ENCODE measurements at places on chromosomes 3 and 15. TPM values are rescaled to one million over a fixed set of nuclear protein-coding genes. Genes with fewer than 3 reads are reported as not detected.

GOLGA8K gene
- total RNA-seq: 0.77 TPM

VPS18 gene
- total RNA-seq: 37.6 TPM

LYZL4 gene
- not detected for total RNA-seq

MRPL46 gene
- total RNA-seq: 24.6 TPM

RPUSD3 gene
- total RNA-seq: 35.4 TPM

CCDC54 gene
- total RNA-seq: not detected

PIF1 gene
- total RNA-seq: 1.7 TPM

WNT5A gene
- 66.2 TPM for total RNA-seq

TXNRD3 gene
- 11.1 TPM for total RNA-seq

SERPINI2 gene
- total RNA-seq: 0.32 TPM

GOLGA8G gene
- total RNA-seq: not detected

GPR62 gene
- not detected for total RNA-seq

GRCh38 chr3:62122819-62123218 lies 250.5 kb downstream of the FEZF2 start:
- DNase-seq: peak; percentile 6

DNA sequence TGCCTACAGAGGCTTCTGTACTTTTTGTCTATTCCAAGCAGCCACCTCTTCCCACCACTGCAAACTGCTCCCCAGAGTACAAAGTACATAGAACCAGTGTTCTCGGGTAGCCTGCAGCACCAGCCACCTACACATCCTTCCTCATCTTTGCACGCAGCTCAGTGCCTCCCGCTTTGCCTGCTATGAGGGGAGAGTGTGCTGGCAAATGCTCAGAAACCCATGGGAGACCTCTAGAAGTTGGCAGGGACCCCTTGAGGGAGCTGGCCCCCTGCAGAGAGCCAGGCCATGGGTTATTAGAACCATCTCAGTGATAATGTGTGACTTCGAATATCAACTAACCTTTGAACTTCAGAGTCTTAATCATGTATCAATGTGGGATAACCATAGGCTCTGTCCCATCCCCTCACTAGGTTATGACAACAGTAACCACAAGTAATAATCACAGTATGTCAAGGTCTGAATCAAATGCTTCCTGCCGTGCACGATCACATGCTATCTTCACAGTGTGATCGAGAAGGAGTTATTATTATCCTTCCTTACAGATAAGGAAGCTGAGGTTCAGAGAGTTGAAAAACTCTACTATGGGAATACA lies 22.8 kb upstream of the SMAD3 start:
- DNase-seq: peak; percentile 69

DNA sequence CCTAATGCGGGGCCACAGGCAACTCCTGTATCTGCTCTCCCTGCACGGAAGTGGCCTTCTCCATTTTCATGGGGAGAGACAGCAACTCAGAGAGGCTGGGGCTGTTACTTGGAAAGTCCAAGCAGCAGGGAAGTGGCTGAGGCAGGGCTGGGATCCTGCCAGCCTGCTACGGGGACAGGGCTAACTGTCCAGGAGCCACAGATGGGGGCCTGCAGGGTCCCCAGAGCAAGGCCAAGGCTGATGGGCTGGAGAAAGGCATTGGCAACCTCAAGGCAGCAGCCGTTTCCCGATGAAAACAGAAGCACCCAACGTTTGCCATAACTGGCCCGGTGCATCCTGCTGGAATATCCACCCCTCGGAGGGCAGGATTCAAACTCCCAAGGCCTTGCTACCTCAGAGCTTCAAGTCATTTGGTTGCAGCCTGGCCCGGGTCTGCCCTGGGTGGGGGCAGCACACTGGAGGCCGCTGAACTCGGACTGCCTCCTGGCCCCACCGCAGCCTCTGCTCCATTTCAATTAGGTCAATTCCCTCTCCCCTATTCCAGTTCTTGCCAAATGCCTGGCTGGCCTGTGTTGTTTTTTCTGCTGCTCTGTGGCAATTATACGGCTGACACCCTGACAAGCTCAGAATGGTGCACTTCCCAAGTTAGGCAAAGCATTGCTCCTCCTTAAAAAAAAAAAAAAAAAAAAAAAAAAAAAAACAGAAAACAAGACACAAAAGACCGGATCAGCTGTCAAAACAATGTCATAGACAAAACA lies 143.5 kb downstream of the NUP210 start:
- no peak for DNase-seq

DNA sequence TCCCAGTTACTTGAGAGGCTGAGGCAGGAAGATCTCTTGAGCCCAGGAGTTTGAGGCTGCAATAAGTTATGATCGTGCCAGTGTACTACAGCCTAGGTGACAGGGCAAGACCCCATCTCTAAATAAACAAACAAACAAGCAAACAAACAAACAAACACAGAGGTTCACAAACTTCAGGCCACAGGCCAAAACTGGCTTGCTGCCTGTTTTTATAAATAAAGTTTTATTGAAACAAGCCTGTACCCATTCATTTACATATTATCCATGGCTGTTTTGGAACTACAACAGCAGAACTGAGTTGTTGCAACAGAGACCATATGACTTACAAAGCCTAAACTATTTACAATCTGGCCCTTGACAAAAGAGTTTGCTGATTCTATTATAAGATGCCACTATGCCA lies 6.5 kb downstream of the DYNC1LI1 start:
- DNase-seq: no peak

- no peak for DNase-seq
These were observed 207.0 kb downstream of the NTRK3 start for GRCh38 chr15:88049506-88049905.

- peak; percentile 39 for DNase-seq
These were observed 492.8 kb upstream of the MDFIC2 start for GRCh38 chr3:70805061-70805889.

DNA sequence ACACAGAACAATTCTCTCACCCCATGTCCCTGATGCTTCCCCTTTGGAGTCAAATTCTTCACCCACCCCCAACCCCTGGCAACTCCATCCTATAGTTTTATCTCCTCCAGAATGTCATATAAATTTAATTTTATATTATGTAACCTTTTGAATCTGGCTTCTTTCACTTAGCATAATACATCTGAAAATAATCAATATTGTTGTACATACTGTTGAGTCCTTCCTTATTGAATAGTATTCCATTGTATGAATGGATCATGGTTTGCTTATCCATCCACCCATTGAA lies 98.9 kb upstream of the TSC22D2 start:
- no peak for DNase-seq

DNA sequence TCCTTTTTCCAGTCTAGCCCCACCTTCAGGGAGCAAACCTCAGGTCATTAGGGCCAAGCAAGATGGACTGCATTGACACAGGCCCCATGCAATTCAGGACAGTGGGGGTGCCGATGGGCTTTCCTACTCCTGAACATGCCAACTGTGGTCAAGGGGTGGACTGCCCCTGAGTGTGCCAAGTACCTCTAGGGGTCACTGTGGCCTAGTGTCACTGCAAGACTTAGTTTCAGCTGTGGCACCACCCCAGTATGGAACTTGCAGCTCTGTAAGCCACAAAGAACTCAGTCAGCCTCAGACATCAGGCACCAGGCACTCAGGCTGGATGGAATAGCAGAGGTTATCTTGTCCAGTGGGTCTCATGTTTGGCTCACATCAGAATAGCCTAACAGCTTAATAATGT lies 32.3 kb downstream of the EXOG start:
- no peak for DNase-seq

DNA sequence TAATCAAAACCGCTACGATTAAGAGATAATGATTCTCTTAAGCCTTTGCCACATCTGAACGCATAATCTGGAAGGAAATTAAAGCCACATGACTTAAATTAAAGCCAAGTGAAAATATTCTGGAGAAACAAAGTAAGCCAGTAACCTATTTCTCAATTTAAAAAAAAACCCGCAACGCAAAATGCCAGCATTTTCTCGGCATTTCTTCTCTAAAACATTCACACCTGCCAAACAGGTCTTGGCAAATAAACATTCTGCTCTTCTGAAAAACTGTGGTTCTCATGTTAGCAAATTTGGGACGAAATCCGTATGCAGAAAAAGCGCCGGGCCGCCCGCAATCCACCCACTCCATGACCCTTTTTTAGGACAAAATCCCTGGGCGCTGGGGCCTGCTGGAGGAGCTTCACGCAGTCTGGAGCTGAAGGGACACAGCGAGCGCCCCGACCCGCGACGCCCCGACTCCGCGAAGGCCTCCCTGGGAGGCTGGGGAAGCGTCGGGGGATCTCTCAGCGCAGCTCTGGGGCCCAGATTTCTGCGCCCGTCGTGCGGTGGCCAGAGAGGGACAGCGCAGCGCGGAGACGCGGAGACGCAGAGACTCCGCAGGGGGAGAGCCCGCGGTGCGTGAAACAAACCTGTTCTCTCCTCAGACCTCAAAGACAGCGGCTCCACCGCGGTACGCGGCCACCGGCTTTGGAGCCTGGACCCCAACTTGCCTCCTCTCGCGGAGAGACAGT lies 471 bp downstream of the NKIRAS1 start:
- DNase-seq: no peak

- no peak for DNase-seq
These were observed 428.0 kb downstream of the ROBO1 start for GRCh38 chr3:79339846-79340245.

GRCh38 chr3:60160822-60161748 lies 1090.2 kb downstream of the FHIT start:
- no peak for DNase-seq

DNA sequence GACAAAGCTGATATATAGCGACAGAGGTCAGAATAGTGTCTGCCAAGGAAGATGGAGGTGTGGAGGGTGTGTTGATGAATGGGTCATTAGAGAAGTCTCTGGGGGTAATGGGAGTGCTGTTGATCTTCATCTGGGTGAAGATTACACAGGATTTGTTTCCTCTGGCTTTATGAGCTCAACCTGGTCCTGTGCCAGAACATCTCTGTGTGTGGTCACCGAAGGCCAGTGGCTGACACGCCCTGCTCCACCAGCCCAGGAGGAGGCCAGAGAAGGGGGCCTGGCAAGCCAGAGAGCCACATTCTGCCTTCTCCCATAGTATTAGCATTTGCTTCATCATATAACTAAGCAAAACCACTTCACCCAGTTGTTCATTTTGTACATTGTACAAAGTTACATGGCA lies 121.1 kb downstream of the ZNF621 start:
- no peak for DNase-seq

DNA sequence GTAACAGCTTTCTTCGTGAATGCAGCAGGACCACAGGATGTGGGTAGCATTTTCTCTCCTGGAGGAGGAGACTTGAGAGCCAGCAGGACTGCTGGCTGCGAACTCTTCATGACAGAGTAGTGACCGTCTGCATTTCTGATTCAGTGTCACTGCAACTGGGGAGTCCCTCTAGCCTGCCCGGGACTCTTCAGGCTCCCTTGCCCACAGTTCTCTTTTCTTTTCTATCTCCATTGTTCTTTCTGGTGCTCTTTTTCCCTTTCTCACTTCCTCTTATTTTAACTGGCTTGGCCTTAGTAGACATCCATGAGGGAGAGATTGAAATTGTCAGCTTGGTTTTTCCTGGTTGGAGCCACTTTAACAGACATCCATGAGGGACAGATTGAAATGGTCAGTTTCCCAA lies 49.9 kb upstream of the P2RY1 start:
- no peak for DNase-seq

All from astrocyte (in vitro differentiated cells and primary cell).